ENCODE measurements at places on chromosomes 11 and 22. TPM values are rescaled to one million over a fixed set of nuclear protein-coding genes. Genes with fewer than 3 reads are reported as not detected.

GRCh38 chr11:109644152-109644551 is 222.2 kb downstream of the C11orf87 start:
- DNase-seq = peak; percentile 87

DNA sequence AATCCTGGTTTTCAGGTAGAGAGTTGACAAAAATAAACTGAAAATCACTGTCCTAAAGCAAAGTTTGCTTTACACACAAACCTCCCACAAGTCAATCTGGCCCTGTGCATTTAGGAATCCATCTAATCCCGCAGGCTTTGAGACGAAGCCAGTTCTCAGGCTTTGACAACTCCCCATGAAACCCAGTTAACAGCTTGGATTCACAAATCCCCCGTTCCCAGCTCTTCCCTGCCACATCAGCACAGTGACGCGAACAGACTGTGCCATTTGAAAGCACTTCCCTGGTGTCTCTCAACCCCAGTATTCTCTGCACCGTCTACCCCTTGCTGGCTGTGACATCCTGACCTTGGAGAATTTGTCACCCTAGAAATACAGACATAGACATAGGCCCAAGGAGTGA is 117.8 kb downstream of the OPCML start:
- no peak for DNase-seq

GRCh38 chr11:16776711-16777612 is 38.5 kb downstream of the C11orf58 start:
- peak; percentile 47 for DNase-seq

GRCh38 chr11:60924110-60924905 is at the start of gene TMEM132A:
Gene TMEM132A, plus strand, starts transcription at chr11:60924460. Its CDS starts 174 bp downstream, at chr11:60924634.
- DNase-seq = peak; percentile 95

ARSA gene
- total RNA-seq = 5.9 TPM

DNA sequence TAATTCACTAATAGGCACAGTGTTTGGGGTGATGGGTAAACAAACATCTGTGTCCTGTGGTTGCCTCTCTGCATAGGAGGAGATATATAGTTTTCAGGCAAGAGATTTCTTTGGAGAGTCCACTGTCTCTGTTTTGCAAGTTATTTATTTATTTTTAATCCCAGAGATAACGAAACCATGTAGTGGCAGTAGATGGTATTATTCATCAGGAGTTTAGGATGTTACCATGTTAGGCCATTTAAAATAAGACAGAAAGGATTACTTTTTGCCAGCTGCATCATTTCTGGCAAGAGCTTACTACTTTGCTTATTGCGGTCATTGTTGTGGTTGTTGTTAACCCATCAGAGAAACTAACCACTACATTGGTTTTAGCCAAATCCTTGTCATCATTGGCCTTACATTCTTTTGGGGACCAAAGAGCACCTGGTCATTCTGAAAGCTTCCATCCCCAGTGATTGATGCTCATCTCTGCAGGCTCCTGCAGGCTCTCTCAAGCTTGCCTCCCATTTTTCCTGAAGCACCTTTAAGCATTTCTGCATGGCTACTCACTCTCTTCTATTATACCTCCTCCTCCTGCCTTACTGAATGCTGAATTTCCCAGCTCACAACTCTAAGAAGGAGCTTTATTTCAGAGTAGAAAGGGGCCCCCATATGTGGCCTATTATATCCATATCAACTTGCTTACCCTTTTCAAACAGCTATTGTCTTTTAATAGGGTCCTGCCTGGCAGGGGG is 84.4 kb downstream of the CSTPP1 start:
- no peak for DNase-seq

INSC gene
- total RNA-seq = 0.36 TPM

SCUBE2 gene
- total RNA-seq = 26.9 TPM

GPR83 gene
- total RNA-seq = 3.6 TPM

DNA sequence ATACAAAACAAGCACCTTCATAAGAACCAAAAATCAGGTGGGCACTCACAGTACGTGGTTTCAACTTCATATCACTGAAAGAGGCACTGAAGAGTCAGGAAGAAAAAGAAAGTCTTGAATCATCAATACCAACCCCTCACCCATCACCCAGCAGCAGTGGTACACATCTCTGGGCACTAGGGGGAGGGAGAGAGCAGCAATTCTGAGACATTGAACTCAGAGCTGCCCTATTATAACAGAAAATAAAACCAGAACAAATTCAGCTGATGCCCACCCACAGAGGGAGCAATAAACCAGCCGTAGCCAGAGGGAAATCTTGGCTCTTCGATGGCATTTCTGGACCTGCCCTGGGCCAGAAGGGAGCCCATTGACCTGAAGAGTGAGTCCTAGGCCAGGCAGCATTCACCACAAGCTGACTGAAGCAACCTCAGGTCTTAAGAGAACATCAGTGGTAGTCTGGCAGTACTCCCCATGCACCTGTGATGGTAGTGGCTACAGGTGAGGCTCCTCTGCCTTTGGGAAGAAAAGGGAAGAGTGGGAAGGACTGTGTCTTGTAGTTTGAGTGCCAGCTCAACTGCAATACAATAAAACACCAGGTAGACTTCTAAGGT is 42.2 kb upstream of the FAM181B start:
- DNase-seq = no peak
